Fibroblast of skin of abdomen (primary cell): ENCODE measurements at places on chromosomes 2 and 18.

GRCh38 chr2:134668821-134669220, 50.0 kb downstream of the TMEM163 start:
- DNase-seq: no peak

DNA sequence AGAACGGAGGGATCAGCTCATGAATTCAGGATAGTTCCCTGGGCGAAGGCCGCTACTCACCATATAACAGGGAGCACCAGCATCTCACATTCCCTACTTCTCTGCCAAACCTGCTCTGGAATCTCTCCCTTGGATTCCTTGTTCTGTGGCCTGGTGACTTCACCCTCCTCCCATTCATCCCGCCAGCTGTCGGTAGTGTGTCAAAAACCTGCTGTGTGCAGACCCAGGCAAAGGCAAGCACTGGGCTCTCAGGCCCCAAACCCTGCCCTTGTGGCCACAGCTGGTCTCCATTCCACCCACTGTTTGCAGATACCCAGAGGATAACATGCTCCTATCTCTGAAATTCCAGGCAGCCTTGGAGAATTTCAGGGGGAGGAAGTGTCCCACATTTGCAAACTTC, 151.6 kb downstream of the CAPN13 start:
- peak; percentile 68 for DNase-seq

DNA sequence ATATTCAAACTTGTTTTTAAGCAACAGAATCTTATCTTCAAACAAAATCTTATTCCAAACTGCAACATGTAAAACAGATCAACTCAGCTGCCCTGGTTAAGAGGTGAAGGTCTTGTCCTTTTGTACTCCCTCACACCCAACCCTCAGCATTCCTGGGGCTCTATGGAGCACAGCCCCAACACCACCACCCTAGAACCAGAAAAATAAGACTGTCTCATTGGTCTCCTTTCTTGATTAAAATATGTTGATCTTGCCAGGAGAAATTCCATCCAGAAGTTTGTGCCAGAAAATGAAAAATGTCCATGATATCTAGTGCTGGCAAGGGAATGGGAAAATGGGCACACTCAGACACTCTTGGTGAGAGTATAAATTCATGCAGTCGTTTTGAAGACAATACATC, 62.1 kb upstream of the TMEM17 start:
- no peak for DNase-seq

DNA sequence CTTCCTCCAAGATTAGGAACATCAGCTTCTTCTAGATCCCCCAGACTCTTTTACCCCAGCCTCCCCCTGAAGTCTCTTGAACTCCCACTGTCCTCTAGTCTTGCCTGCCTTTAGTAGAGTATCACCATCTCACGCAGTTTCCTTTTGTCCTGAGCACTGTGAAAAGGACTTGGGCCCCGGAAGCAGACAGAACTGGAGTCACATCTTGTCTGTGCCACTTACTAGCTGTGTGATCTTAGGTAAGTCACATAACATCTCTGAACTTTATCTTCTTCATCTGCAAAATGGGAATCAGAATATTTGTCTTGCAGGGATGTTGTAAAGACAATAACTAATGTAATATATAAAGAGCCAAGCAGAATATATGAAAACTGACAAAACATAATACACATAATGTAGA, 8.4 kb upstream of the TRABD2A start:
- no peak for DNase-seq

GRCh38 chr2:11602563-11603204, 67.3 kb downstream of the NTSR2 start:
- no peak for DNase-seq

DNA sequence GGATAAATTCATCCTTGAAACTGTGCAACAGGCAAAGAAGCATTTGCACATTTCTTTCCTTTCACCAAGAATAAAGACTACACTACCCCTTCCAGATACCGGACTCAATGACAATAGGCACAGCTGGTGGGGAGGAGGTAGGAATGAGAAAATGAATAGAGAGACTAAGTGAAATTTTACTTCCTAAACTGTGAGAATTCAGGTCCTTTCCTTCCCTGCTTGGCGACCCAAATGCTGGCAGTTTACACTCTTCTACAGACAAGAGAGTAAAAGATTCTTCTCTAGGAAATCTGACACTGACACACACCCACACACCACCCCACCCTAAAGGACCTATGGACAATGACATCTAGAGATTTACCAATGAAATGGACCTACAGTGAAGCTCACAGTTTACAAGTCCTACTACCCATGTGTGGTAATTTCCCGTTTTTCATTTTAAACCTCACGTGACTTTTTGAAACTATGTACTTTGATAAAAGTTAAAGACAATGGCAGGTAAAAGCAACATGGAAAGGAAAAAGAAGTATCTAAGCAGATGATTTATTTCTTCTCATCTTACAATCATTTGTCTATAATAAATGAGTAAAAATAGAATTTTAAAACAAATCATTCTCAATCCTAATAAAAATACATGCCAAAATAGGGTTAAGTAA, 27.9 kb downstream of the REV1 start:
- DNase-seq: no peak

DNA sequence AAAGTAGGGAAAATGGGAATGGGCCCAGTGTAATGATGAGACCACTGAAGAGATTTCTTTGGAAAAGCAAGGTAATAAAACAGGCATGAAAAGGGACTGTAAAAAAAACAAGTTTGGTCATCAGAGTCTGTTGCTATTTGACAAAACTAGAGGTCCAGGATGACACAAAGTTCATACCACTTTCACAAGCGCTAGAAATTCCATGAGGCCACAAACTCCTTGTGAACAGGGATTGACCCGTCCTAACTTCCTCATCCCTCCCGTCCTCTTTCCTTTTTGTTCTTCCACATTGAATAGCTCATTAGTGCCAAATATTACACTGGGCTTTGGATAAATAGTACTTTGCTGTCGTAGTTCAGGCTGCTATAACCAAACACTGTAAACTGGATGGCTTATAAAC, 188.8 kb upstream of the EPC2 start:
- no peak for DNase-seq

DNA sequence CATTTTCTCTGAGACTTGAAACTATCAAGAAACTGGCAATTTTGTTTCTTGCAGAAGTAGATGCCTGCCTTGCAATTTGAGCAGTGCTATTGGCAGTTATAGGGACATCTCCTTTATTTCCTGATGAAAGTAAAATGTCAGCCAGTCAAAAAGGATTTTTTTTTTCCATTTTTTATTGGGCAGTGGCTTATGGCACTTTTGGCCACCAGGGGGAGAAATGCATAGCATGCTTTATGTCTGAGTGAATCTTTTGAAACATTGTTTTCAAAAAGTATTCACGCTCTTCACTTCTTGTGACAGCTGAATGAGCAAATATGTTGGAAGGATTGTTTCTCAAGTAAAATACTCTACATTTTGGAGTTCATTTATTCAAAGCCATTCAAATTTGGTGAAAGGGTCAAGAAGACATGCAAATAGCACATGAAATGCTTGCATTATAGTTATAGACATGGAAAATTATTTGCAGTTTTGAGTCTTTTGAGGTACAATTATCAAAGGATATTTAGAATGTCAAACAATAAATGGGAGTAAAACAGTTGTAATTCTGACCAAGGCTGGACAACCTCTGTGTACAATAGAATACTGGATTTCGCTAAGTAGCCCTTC, 491.0 kb downstream of the CDH2 start:
- DNase-seq: peak; percentile 48

DNA sequence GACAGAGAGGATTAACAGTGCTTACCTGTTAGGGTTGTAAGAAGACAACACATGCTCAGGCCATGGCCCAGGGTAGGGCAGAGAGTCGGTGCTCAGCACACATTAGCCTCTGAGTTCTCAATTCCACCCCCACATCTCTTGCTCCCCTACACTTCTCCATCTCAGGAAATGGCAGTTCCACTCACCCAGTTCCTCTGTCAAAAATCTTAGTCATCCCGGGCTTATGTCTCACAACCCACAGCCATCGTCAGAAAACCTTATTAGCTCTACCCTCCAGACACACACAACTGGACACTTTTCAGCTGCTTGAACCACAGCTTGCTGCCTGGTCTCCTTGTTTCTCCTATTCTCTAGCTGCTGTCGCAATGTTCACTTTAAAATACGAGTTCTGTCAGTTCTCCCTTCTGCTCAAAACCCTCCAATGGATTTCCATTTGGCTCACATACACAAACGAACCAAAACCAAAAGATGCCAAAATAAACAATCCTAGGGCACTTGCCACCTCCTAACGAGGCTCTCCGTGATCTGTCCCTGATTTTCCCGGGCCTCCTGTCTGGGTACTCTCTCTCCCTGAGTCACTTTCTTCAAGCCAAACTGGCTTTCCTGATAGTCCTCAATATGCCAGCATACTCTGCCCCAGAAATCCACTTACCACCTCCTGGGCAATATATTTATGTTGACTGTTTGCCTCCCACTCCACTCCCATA, 89.7 kb downstream of the KCTD1 start:
- peak; percentile 70 for DNase-seq

DNA sequence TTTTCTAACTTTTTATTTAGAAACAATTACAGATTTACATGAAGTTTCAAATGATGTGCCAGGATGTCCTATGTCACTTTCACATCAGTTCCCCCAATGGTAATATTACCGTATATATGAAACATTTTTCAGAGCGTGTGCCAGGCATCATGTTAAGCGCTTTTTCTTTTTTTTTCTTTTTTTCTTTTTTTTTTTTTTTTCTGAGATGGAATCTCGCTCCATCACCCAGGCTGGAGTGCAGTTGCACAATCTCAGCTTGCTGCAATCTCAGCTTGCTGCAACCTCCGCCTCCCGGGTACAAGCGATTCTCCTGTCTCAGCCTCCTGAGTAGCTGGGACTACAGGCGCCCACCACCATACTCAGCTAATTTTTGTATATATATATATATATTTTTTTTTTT, 5.6 kb upstream of the PPP4R1 start:
- no peak for DNase-seq

DNA sequence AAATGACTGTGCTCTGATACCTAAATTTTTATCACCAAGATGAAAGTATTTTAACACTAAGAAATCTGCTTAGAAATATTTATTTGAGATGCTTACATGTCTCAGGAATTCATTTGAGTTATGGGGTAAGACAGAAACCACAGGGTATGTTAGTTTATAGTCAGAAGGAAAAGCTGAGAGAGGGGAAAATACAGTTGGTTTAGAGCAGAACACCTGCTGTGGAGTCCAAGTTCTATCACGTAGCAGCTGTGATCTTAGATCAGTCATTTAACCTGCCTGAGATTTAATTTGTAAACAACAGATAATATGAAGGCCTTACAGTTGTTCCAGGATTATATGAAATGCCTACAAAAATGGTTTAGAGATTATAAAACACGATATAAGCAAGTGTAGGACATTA, 29.0 kb downstream of the PDE6D start:
- no peak for DNase-seq

GRCh38 chr2:40315683-40316082, 136.2 kb downstream of the SLC8A1 start:
- peak; percentile 73 for DNase-seq

DNA sequence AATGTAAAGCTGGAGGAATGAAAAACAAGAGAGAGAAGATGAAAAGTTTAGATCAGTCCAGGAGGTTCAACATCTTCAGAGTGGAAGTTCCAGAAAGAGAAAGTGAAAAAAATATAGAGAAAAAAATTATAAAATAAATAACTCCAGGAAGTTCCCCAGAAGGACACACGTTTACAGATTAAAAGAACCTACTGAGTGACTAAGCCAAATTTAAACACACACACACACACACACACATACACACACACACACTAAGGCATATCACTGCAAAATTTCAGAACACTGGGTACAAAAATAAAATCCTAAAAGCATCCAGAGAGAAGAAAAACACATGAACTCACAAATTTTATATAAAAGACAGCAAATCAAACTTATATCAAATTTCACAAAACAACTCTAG, 85.9 kb upstream of the PMAIP1 start:
- no peak for DNase-seq

DNA sequence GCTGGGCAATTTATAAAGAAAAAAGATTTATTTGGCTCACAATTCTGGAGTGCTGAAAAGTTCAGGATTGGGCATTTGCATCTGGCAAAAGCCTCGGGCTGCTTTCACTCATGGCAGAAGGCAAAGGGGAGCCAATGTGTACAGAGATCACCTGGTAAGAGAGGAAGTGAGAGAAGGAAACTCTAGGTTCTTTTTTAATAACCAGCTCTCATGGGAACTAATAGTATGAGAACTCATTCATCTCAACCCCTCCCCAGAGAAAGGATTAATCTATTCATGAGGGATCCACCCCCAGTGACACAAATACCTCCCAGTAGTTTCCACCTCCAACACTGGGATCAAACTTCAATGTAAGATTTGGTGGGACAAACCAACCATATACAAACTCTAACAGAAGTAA, 129.0 kb downstream of the EVA1A start:
- DNase-seq: no peak

GRCh38 chr2:80070587-80070986, 234.0 kb downstream of the LRRTM1 start:
- DNase-seq: no peak

GRCh38 chr2:170814533-170815230, 2.0 kb upstream of the GAD1 start:
- no peak for DNase-seq

DNA sequence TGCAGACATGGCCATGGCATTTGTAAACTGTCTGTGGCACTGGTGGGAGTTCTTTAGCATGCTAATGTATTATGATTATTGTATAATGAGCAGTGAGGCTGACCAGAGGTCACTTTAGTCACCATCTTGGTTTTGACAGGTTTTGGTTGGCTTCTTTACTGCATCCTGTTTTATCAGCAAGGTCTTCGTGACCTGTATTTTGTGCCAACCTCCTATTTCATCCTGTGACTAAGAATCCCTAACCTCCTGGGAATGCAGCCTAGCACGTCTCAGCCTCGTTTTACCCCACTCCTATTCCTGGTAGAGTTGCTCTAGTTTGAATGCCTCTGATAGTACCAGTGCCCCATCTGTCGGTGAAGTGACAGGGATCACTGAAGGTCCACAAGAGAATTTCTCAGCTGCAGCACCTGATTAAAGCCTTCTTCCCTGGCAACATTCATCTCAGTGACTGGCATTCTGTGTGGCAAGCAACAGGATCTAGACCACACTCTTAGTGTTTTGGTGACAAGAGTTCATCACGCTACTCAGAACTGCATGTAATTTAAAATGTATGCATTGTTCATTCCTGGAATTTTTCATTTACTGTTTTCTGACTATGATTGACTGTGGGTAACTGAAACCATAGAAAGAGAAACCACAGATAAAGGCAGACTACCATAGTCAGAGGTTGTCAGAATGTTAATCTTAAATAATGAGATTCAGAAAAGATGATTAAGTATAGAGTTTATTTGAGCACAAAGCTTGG, 43.0 kb upstream of the GPR39 start:
- no peak for DNase-seq

DNA sequence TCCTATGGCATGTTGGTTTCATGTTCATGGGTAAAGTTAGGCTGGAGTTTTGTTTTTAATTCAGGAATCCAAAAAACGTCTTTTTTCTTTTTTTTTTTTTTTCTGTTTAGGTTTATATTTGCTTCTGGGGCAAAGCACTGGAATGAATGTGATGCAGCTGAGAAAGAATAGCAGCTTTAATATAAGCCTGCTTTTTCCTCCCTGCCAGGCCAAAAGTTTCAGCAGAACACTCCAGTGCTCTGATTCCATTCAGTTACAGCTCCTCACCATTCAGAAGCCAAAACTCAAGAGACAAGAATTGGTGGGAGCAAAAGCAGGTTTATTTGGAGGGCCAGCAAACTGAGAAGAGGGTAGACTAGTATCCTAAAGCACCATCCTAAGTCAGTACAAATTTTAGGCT, 102.7 kb upstream of the PELI1 start:
- DNase-seq: no peak

GRCh38 chr18:46246101-46246500, 141.9 kb downstream of the HAUS1 start:
- DNase-seq: no peak

- no peak for DNase-seq
These were observed 27.6 kb downstream of the THADA start for GRCh38 chr2:43568228-43568627.
